ENCODE measurements at places on chromosomes 2 and 18.

- no peak for DNase-seq
These were observed 492.6 kb upstream of the REG3G start for GRCh38 chr2:78532762-78533379.

- DNase-seq, result no peak
These were observed 154.6 kb upstream of the MGAT5 start for GRCh38 chr2:134099273-134099672.

DNA sequence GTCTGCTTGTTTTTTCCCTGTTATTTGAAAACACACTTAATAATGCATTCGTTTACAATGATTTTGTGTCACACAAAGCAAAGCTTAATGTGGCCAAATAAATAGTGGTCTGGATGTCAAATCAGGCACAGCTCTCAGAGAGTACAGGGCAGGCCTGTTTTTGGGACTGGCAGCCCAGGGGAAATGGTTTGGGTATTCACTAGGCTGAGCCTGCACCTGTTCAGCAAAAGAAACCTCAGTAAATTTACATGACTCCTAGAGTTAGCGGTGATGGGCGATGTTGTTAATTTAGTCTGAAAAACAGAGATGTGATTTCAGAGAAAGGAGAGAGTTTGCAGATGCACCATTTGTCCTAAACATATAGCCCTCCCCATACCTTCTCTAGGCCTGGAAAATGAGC is 197.1 kb downstream of the ALK start:
- no peak for DNase-seq

- DNase-seq, result no peak
These were observed 127.4 kb downstream of the MEIS1 start for GRCh38 chr2:66562304-66562685.

- no peak for DNase-seq
These were observed 132.5 kb upstream of the OSR1 start for GRCh38 chr2:19490846-19491435.

GRCh38 chr2:15059870-15060512 is 427.5 kb downstream of the LRATD1 start:
- DNase-seq, result no peak

GRCh38 chr18:10029711-10030110 is 115.9 kb downstream of the VAPA start:
- no peak for DNase-seq

DNA sequence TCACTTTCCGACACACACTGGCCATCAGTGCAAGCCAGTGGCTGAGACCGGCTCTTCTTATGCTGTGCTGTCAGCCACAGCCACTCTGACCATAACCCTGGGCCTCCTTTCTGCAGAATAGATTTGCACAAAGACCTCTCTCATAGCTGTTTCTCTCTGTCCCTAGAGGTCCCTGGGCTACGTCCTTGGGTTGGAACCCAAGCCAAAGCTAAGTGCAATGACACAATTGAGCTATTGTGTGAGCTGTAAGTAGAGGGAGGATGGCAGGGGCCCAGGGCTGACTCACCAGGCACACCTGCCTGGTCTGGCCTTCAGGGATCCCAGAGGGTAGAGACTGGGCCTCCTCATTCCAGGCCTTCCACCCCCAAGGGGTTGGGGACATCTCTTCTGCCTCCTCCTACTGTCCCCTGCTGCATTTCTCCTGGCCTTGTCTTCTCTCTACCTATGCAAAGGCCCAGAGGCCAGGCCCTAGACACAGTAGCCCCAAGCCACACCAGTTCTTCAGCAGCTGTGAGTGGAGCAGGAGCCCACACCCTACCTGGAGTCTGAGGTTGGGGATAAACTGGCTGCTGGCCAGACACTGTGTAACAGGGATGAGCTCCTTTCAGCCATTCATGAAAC is 174.6 kb downstream of the NCK2 start:
- DNase-seq, result no peak

DNA sequence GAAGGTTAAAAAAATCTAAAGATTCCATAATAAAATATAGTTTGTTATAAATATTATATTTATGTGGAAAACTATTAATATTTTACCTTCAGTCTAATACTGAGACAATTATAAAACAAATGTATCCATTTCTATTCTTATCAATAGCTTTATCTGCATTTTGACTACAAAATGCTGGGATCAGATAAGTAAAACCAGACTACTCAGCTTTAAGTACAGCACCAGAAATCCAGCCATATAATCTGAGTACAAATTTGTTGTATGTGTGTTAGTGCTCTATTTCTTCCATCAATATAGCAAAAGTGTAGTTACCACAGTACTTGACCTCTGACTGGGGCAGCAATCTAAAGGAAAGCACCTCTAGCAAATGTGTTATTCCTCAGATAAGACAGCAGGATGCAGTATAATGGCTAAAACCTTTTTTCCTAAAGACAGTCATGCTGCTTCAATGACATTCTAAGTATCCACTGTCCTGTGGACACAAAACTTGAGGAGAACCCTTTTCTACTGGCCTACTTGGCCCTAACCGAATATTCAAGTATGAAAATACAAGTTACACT is 68.1 kb downstream of the OLA1 start:
- no peak for DNase-seq

DNA sequence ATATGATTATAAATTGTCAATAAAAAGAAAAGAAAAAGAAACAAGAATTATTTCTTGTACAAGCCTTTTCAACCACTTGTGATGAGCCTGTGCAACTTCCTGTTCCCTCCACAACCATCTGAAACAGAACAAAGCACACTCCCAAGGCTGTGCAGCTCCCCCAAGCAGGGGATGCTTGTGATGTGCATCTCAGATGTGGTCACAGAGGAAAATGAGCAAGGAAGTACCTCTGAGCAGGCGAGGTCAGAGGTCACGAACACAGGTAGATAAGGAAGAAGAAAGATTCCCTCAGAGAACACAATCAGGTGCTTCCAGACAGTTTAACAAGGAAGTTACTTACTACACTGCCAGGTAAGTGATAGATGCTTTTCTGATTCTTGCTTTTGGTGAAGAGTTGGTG is 274.8 kb upstream of the SLC39A10 start:
- DNase-seq, result no peak

DNA sequence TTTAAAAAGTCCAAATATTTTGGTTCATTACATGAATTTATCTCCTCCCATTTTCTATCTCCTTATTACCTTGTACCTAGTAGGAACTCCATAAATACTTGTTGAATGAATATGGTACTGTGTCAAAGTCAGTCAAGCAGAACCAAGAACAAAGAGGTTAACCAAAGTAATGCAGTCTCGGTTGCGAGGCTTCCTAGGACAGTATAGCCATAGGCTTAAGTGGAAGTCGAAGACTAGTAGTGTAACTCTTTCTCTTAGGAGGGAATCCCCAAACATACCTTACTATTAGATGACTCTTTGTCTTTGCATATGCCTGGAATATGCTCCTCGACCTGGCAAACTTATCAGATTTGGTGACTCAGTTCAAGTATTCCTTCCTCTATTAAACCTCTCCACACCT is 4.8 kb downstream of the LIPT1 start:
- no peak for DNase-seq

GRCh38 chr2:37797081-37797480 is 125.6 kb upstream of the CDC42EP3 start:
- no peak for DNase-seq

GRCh38 chr18:3806656-3807055 is 356.7 kb downstream of the TGIF1 start:
- DNase-seq, result no peak

GRCh38 chr2:170930131-170930990 is 1.3 kb downstream of the GORASP2 start:
- no peak for DNase-seq

GRCh38 chr2:62506421-62506750 is 391 bp upstream of the TMEM17 start:
- DNase-seq, result no peak

- DNase-seq, result no peak
These were observed 156.6 kb upstream of the LHCGR start for GRCh38 chr2:48912110-48912509.

DNA sequence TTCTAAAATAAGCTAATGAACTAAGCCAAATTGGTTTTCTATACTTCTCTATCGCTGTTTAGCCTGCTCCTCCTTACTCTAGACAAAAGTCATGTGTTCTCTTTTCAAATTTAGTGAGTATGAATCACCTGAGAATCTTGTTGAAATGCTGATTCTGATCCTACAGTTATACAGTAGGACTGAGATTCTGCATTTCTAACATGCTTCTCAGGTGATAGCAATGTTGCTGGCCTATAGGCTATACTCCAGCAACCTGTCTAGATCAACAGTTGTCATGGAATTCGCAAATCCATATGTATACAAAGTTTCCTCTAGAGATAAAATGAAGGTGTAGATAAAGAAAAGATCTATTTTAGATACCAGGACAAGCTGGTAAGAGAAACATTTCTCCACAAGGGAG is 62.9 kb downstream of the MEMO1 start:
- no peak for DNase-seq

GRCh38 chr2:17475286-17475685 is 43.0 kb downstream of the RAD51AP2 start:
- no peak for DNase-seq

DNA sequence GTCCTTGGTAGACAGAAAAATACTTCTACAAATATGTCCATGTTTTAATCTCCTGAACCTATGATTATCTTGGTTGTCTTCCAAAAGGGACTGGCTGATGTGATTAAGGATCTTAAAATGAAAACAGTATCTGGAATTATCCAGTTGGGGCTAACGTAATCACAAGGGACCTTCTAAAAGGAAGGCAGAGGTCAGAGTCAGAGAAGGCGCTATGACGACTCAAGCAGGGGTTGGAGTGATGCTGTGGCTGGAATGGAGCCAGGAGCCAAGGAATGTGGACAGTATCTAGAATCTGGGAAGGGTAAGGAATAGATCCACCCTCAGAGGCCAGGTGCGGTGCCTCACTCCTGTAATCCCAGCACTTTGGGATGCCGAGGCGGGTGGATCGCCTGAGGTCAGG is 4.2 kb upstream of the USP14 start:
- DNase-seq, result no peak

DNA sequence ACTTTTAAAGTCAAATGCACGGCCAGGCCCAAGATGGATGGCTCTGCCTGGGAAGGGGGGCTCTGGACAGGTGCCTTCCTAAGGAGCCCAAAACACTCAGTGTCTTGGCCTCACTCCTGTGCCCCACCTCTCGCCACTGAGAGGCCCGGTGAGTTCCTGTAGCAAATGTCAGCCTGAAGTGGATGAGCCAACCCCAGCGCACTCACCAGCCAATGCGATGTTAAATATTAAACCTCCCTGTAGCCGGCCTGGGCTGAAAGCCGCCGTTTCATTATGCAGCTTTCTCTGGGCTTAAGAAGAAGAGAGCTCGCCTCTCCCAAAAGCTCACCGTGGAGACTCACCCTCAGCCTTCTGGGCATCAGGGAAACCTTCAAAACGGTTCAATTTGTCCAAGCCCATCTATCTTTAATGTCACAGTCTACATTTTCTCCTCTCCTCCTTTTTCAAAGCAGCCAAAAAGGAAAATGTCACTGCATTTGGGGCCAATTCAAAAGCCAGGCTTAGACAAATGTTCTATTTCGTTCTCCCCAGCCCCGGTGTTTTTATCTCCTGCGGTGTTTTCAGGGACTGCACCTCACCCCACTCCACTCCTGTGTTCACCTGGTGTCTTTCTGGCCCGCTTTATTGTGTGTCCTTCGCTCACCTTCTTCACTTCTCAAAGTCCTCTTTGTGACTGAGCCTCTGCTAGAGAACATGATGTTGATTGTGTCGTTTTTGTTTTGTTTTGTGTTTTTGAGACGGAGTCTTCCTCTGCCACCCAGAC is 124.0 kb downstream of the NRP2 start:
- DNase-seq, result no peak

- no peak for DNase-seq
These were observed 4.2 kb downstream of the HOXD11 start for GRCh38 chr2:176111309-176111663.

- no peak for DNase-seq
These were observed 116.6 kb downstream of the LIPG start for GRCh38 chr18:49678440-49678839.
